ENCODE measurements at places on chromosomes 4 and X.

- no peak overlapping the region for H3K4me3 ChIP-seq
- H3K27me3 ChIP-seq: no peaks in the 10 kb centered on the region
- no peak overlapping the region for H3K27ac ChIP-seq
- no peaks in the 10 kb centered on the region for H3K4me1 ChIP-seq
These were observed 963.3 kb downstream of the TRAM1L1 start for GRCh38 chr4:116122124-116122523.

GRCh38 chrX:53798281-53798680, 111.8 kb upstream of the HUWE1 start:
- H3K36me3 ChIP-seq: no peaks in the 10 kb centered on the region
- H3K27me3 ChIP-seq: no peaks in the 10 kb centered on the region
- DNase-seq: peak; percentile 5
- peaks cover 6% of the 10 kb centered on the region for H3K4me1 ChIP-seq

GRCh38 chrX:123923211-123923610, 38.3 kb upstream of the STAG2 start:
- no peak overlapping the region for H3K27ac ChIP-seq
- DNase-seq: no peak
- H3K4me3 ChIP-seq: no peak overlapping the region
- H3K27me3 ChIP-seq: no peaks in the 10 kb centered on the region
- no peaks in the 10 kb centered on the region for H3K36me3 ChIP-seq

- peaks cover 9% of the 10 kb centered on the region for H3K4me1 ChIP-seq
- no peak for DNase-seq
- no peaks in the 10 kb centered on the region for H3K27me3 ChIP-seq
These were observed 109.7 kb downstream of the PDLIM5 start for GRCh38 chr4:94561249-94562024.

GRCh38 chrX:17812763-17813162, 48.3 kb downstream of the RAI2 start:
- no peak overlapping the region for H3K27ac ChIP-seq
- H3K4me1 ChIP-seq: no peaks in the 10 kb centered on the region
- H3K36me3 ChIP-seq: no peaks in the 10 kb centered on the region
- H3K27me3 ChIP-seq: no peaks in the 10 kb centered on the region

DNA sequence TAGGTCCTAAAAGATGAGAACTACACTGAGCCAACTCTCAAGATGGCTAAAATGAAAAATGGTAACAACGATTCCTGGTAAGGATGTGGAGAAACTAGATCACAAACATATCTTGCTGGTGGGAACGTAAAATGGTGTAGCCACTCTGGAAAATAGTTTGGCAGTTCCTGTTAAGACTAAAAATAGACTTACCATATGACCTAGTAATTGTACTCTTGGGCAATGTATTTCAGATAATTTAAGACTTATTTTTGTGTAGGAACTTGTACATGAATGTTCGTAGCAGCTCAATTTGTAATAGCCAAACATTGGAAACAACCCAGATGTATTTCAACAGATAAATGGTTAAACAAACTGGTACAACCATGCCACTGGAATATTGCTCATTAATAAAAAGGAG, 106.2 kb downstream of the HDAC8 start:
- DNase-seq: no peak
- H3K4me3 ChIP-seq: no peak overlapping the region
- H3K27me3 ChIP-seq: no peaks in the 10 kb centered on the region
- no peaks in the 10 kb centered on the region for H3K4me1 ChIP-seq

DNA sequence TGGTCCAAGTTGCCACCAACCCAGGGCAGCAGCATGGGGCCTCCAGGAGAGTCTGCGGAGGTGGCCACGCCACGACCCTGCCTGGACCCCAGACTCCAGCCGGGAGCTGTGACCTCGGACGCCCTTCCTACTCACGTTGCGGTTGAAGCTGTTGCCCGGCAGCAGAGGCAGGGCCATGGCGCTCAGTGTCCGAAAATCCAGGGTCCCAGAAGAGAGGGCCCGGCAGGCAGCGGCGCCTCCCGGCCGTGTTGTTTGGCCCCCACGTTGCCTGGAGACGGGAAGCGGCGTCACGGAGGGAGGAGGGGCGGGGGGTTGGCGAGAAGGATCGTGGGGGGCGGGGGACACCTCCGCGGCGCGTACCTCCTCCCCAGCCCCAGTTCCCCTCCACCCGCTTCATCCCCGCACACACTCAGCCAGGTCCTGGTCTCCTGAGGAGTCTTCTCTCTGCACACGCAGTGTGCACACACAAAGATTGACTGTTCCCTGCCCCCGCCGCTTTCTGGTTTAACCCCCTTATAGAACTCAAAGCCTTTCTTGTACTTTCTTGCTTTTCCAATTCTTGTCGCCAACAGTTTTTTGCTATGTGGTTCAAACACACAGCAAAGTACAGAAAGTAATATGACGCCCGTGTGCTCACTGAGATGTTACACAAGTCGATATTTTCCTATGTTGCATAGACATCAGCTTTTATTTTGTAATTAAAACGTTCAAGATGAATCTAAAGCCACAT, at the start of gene EFHC2:
Gene EFHC2 (minus strand): TSS at position 261 of the 730 bp plus-strand sequence. CDS start 84 bp downstream, at position 177.
- peak within 1 kb of the TSS; percentile 90 for H3K4me3 ChIP-seq
- peaks cover 15% of the 10 kb centered on the region for H3K36me3 ChIP-seq
- no peaks in the 10 kb centered on the region for H3K27me3 ChIP-seq
- peaks cover 17% of the 10 kb centered on the region for H3K4me1 ChIP-seq
- peak within 1 kb of the TSS; percentile 98 for H3K27ac ChIP-seq

DNA sequence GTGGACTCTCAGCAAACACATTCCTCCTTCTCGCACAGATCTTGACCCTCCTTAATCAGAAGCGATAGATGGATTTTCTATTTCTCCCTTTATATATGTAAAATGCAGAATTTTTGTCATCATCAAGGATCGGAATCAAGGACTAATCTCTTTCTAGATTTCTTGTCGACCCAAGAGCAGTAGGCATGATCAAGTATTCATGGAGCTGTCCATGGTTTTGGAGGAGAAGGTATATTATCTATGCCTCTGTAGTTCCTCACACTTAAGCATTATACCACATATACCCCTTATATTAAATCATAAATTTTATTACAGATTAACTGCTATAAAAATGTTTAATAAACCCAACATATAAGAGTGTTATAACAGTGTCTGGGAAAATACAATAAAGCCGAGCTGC, 886.8 kb downstream of the NLGN4X start:
- no peak overlapping the region for H3K4me3 ChIP-seq
- H3K36me3 ChIP-seq: no peaks in the 10 kb centered on the region
- H3K27me3 ChIP-seq: no peaks in the 10 kb centered on the region
- H3K4me1 ChIP-seq: no peaks in the 10 kb centered on the region
- no peak overlapping the region for H3K27ac ChIP-seq

DNA sequence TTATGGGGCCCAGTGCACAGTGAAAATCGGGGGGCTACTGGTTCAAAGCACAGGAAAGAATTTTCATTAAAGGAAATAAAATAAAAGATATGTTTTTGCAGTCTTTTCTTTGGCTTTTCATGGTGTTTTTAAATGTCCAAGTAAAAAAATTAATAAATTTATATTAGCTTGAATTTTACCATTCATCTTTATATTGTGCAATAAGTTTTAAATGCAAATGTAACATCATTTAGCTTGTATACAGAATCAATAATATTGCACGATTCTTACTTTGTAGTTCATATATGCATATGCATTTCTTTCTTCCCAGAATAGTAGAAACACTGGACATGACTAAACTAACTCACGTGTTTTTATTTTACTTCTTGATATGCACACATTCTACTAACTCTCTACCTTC, 31.0 kb downstream of the AREG start:
- no peak overlapping the region for H3K27ac ChIP-seq
- H3K27me3 ChIP-seq: peaks cover 36% of the 10 kb centered on the region
- no peak for DNase-seq
- H3K36me3 ChIP-seq: no peaks in the 10 kb centered on the region
- H3K4me3 ChIP-seq: no peak overlapping the region
- H3K4me1 ChIP-seq: no peaks in the 10 kb centered on the region

- no peak overlapping the region for H3K4me3 ChIP-seq
- H3K4me1 ChIP-seq: no peaks in the 10 kb centered on the region
- peaks cover 15% of the 10 kb centered on the region for H3K27me3 ChIP-seq
- peaks cover 2% of the 10 kb centered on the region for H3K36me3 ChIP-seq
These were observed 187.1 kb downstream of the MGST2 start for GRCh38 chr4:139852612-139853269.

DNA sequence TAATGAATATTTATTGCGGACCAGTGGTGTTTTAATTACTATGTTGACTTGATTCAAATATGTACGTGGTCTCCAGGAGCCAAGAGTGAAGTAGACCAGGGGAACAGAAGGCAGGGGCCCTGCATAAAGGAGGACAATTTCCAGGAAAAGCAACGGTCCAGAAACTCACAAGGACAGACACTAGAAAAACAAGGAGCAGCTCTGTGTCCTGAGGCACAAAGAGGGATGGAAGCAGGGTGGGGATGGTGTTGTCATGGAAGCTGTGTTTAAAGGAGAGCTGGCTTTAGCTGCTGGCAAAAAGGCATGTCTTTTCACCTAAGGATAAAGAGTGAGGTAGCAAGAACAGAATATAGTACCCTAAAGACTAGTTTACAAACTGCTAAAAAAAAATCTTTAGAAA, 254.1 kb upstream of the TENM3 start:
- no peak overlapping the region for H3K4me3 ChIP-seq
- no peak for DNase-seq
- no peaks in the 10 kb centered on the region for H3K4me1 ChIP-seq

- DNase-seq: no peak
- H3K4me1 ChIP-seq: no peaks in the 10 kb centered on the region
- H3K27me3 ChIP-seq: no peaks in the 10 kb centered on the region
- no peak overlapping the region for H3K4me3 ChIP-seq
- no peaks in the 10 kb centered on the region for H3K36me3 ChIP-seq
These were observed 435.2 kb upstream of the CTSO start for GRCh38 chr4:156388826-156389225.

- no peaks in the 10 kb centered on the region for H3K27me3 ChIP-seq
- no peak overlapping the region for H3K27ac ChIP-seq
- no peaks in the 10 kb centered on the region for H3K36me3 ChIP-seq
- H3K4me1 ChIP-seq: no peaks in the 10 kb centered on the region
These were observed 328.8 kb downstream of the ADAM29 start for GRCh38 chr4:175246941-175247340.

DNA sequence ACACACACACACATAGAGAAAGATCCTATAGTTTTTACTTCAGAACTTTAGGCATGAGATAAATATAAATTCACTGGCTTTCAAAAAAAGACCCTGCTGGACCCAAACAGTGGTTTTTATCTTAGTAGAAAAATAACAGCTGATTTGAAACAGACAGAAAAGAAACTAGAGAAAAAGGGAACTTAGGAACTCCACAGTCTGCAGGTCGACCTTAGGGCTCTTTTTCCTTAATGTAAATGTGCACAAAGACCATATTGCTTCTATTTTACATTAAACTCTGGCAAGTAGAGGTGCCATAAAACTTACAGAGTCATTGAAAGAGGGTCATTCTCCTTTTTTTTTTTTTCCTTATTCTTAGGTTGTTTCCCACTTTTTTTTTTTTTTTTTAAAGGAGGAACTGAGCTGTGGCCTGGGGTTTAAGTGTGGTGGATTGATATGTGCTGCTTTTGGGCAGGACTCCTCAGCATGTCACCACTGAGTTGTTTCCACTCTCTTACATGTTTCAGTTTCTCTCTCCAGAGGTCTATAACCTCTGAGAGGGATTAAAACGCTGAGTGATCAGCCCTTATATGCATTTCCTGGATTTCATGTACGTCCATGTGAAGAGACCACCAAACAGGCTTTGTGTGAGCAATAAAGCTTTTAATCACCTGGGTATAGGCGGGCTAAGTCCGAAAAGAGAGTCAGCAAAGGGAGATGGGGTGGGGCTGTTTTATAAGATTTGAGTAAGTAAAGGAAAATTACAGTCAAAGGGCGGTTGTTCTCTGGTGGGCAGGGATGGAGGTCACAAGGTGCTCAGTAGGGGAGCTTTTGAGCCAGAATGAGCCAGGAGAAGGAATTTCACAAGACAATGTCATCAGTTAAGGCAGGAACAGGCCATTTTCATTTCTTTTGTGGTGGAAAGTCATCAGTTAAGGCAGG, 70.8 kb upstream of the PACRGL start:
- H3K27me3 ChIP-seq: peaks cover 16% of the 10 kb centered on the region
- DNase-seq: no peak
- H3K4me1 ChIP-seq: no peaks in the 10 kb centered on the region

- H3K36me3 ChIP-seq: no peaks in the 10 kb centered on the region
- H3K4me1 ChIP-seq: no peaks in the 10 kb centered on the region
These were observed 13.3 kb downstream of the SLC2A9 start for GRCh38 chr4:10007793-10008608.

DNA sequence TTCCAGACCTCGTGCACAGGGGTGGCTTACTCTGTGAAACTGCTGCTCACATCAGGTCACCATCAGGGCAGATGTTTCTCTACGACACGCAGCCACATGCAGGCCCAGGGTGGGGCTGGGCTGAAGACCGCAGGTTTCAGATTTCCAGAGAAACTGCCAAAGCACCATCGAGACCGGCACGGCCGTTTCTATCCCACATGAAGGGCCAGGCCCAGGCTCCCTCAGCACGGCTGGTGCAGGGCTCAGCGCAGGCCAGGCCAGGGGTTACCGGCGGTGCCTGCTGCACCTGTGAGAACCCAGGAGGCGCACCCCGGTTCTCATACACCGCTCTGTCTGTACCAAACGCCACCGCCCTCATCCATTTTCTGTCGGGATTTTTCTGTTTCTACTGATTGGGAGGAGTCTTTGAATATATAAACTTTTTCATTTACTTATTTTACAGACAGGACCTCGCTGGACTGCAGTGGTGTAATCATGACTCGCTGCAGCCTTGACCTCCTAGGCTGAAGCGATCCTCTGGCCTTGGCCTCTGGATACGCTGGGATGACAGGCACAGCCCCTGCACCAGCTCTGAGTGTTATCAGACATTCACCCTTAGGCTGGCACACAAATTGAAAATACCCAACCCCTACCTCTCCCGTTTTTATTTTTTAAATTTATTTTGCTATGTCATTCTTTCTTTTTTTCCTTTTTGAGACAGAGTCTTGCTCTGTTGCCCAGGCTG, 17.1 kb downstream of the CTBP1 start:
- H3K27ac ChIP-seq: peak overlapping the region; percentile 22
- no peaks in the 10 kb centered on the region for H3K27me3 ChIP-seq
- no peak overlapping the region for H3K4me3 ChIP-seq

All from effector memory CD8-positive, alpha-beta T cell (primary cell).